ENCODE measurements at places on chromosomes 5 and 9. TPM values are rescaled to one million over a fixed set of nuclear protein-coding genes. Genes with fewer than 3 reads are reported as not detected.

GADD45G gene
- 15.7 TPM for total RNA-seq

ABLIM3 gene
- total RNA-seq: 1.8 TPM

PAEP gene
- total RNA-seq: not detected

BTNL9 gene
- total RNA-seq: not detected

BTNL8 gene
- not detected for total RNA-seq

PCYOX1L gene
- 39.7 TPM for total RNA-seq

CCDC187 gene
- total RNA-seq: not detected

GABRA1 gene
- not detected for total RNA-seq

C5orf46 gene
- not detected for total RNA-seq

IDNK gene
- 9.1 TPM for total RNA-seq

MOB3B gene
- total RNA-seq: 0.12 TPM

DMRT1 gene
- not detected for total RNA-seq

ORM2 gene
- total RNA-seq: not detected

PCDHGC3 gene
- 0.35 TPM for total RNA-seq

TRPM3 gene
- total RNA-seq: not detected

COL5A1 gene
- 1.7 TPM for total RNA-seq

CATSPER3 gene
- 0.37 TPM for total RNA-seq

THBS4 gene
- total RNA-seq: not detected

SH3RF2 gene
- total RNA-seq: 4.5 TPM

LCN2 gene
- 0.94 TPM for total RNA-seq

GPRIN1 gene
- total RNA-seq: 1.9 TPM

TTC16 gene
- 1.7 TPM for total RNA-seq

KIF4B gene
- not detected for total RNA-seq

NDUFAF2 gene
- 11.2 TPM for total RNA-seq

SPINK4 gene
- not detected for total RNA-seq

FXN gene
- total RNA-seq: 15.4 TPM

GPR151 gene
- total RNA-seq: not detected

SRP19 gene
- 41.0 TPM for total RNA-seq

SPATA31A5 gene
- total RNA-seq: not detected
